Stimulated activated effector memory CD8-positive, alpha-beta T cell treated with anti-CD3 and anti-CD28 coated beads, Interleukin-12 subunit alpha, Interleukin-12 subunit beta, amount 100 ng/mL, for 72 hours (primary cell): ENCODE measurements at places on chromosomes 16 and 17.

GRCh38 chr17:50114849-50115357 lies 15.1 kb downstream of the SAMD14 start:
- DNase-seq, result no peak

- no peak for DNase-seq
These were observed 427 bp upstream of the NLK start for GRCh38 chr17:28041844-28042656.

DNA sequence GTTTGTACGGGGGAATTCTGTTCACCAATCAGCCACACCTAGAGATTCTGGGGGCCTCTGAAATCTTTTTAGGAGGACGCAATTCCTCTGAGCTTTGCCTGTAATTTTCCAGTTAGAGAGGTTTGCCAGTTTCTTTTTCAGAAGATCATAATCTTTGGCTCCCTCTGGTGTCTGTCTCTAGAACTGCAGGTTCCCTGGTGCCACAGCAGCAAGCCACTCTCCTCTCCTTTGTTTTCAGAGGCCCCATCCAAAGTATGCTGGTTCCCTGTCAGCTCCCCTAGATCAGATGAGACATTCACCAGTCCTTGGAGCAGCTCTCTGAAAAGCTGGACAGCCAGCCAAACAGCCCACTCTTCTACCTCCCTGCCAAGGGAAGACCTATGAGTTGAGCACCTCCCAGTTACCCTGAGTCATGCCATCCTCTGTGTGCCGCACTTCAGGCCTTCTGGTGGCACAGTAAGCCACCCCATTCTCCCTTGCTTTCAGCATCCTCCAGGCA lies 36.1 kb downstream of the RNF112 start:
- peak; percentile 84 for DNase-seq

DNA sequence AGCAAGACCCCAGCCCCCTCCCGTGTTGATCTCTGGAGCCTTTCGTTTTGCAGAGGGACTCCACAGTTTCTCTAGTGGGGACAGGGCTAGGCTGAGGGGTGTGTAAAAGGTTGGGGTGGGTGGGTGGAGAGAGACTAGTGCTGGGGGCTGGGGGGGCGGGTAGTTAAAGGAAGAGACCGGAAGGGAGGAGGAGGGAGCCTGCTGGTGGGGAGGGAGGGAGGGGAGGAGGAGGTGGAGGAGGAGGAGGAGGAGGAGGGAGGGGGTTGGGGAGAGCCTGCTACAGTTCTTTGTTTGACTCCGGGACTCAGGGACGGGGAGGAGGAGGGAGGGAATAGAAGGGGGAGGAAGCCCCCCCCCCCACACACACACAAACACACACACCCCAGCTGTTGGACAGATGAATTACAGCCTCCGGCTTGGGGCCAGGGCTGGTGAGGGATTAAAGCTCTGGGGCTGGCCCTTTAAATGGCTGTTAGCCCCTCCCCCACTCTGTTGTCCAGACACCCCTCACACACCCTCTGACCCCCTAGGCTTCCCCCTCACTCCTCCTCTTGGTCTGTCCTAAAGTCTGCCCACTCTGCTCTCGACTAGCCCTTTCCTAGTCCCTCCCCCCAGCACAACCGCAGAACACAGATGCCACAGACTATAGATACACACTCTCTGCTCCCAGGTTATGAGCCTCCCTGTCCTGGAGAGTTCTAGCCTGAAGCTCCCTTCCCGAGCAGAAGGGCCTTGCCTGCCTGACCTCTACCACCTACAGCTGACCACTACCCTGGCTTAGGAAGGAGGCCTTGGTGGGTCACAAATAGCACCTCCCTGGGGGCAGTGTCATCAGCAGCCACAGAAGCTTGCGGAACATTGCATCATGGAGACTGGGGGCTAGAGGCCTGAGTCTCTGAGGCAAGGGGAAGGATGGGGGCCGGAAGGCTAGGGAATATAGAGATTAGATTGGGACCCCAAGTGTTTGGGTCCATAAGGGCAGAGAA lies 4.4 kb downstream of the KDM6B start:
- DNase-seq, result no peak

DNA sequence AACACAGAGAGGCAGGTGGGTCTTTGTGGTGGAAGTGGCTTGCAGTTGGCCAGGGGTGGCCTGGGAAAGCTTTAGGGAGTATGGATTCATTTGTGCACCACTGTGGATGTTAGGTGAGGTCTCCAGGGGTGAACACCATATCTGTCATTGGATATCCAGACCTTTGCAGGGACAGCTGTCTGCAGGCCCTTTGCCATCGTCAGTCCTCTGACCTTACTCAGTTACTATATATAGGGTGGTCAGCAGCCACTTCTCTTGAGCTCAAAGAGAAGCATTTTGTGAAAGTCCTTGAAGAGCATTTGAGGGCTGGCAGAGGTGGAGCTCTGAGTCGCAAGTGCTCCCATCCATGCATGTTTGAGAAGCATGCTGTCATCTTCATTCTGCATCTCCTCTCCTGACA lies 40.4 kb downstream of the TMEM11 start:
- DNase-seq, result no peak

- DNase-seq, result no peak
These were observed 108.0 kb upstream of the TBX2 start for GRCh38 chr17:61291451-61292285.

- no peak for DNase-seq
These were observed 39.3 kb upstream of the SLC38A10 start for GRCh38 chr17:81334391-81334901.

GRCh38 chr17:28549236-28550132 lies 2.9 kb downstream of the UNC119 start:
- DNase-seq, result peak; percentile 30

DNA sequence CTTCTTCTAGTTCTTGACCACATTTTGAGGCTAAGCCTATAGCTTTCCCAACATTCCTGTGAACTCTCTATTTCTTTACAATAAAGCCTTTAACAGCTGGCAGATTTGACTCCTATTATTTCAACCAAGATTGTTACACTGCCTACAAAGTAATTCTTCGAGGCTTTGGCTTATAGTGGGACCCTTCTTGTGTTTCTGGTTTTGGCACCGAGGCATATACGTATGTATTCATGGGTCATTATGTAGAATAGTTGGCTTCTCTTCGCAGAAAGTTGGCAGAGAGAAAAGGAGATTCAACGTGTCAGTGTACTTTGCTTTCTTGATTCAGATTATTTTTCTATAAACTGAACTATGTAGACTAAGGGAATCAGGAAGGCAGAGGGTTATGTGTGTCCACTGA lies 102.2 kb downstream of the ABCA8 start:
- no peak for DNase-seq

DNA sequence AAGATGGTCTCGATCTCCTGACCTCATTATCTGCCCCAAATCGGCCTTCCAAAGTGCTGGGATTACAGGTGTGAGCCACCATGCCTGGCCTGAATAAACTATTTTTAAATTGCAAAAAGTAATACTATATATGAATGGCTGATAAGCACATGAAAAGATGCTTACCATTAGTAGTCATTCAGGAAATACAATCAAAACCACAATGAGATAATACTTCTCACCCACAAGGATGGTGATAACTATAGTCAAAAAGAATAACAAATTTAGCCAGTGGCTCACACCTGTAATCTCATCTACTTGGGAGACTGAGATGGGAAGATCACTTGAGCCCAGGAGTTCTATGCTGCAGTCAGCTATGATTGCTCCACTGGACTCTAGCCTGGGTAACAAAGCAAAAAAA lies 2.4 kb upstream of the TACO1 start:
- no peak for DNase-seq

DNA sequence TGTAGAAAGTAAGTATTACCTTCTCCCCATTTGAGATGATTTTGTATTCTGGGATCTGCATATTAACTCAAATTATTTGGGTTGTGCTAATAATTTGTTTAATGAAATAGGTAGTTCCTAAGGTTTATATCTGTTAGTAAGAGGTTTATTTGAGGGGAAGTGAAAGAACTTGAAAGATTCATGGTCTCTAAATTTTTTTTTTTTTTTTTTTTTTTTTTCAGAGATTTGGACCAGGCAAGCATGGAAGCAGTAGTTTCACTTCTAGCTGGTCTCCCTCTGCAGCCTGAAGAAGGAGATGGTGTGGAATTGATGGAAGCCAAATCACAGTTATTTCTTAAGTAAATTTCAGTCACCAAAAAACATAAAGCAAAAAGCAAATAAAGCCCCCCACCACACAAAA lies 65.2 kb downstream of the OMG start:
- no peak for DNase-seq

- no peak for DNase-seq
These were observed 233.5 kb downstream of the CCDC182 start for GRCh38 chr17:57511475-57512123.

DNA sequence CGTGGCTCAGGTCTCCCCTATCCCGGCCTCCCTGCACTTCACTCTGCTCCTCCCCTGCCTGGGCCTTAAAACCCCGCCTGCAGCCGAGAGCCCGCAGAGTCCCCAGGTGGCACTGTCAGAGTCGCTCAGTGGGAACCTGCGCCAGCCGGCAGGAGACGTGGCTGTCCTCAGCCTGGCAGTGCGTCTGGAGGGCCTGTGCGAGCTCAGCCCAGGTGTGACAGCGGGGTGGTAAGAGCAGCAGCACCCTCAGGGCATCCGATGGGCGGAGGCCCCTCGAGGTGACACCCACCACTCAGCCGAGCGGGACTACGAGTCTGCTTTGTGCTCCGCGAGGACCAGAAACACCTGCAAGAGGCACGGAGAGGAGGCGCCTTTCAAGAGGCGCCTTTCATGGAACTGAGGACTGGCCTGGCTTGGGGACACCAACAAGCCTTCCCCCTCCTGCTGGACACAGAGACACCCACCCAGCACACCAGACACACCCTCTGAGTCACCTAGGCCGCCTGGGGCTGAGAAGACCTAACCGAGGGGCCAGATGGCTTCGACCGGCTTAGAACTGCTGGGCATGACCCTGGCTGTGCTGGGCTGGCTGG lies at the start of gene CLDN9:
CLDN9 (plus strand) TSS at position 96 of the 593 bp plus-strand sequence; CDS start at position 536, 440 bp downstream.
- no peak for DNase-seq
